GM19239 (cell line): ENCODE measurements at places on chromosomes 7 and 10.
A peak's percentile ranks its signal among the peaks of the same experiment; 100 is the strongest.

- no peak for DNase-seq
Observed at GRCh38 chr10:44662051-44662450, 249.1 kb upstream of the TMEM72 start.

DNA sequence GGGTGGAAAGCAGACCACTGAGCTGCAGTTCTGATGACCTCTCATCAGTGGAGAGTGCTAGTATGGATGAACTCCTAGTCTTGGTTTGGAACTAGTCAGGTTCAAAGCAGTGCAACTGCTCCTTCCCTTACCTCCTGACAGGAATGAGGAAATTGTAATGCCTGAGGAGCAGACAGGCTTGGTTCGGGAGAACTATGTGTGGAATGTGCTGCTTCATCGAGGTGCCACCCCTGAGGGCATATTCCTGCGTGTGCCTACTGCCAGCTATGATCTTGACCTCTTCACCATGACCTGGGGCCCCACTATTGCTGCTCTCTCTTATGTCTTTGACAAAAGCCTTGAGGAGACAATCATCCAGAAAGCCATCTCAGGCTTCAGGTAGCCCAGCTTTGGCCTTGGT lies 27.4 kb upstream of the NFKB2 start:
- DNase-seq = no peak

DNA sequence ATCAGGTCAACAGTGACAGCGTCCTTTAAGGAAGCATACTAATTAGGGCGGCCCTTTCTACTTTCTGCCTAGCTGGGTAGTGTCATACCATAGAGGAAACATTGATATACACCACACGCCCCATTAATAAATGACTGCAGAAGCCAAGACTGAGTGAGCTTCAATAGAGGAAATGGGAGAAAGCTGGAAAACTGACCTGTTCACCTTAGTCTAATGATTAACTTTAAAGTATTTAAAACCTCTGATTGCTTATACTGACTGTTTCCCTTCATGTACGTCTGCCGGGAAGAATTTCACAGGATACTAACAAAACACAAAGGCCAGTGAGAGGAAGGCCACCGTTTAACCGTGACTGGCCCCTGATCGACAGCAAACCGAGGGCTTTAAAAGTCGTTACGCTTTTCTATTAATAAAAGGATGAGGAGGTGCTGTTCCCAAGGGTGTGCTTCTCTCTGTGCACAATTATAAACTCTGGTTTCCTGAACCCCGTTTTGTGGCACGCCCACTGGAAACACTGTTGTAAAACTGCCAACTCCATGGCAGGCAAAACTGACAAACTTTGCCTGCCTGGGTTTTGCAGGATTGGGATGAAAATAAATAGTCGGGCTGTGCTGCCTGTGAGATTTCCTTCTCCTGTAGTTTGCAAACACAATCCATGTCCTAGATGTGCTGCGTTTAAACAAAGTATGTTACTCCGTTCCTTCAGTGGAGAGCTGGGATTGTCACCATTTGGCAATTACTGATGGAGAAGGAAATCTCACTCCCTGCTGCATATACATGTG lies 137.6 kb downstream of the NRP1 start:
- no peak for DNase-seq

DNA sequence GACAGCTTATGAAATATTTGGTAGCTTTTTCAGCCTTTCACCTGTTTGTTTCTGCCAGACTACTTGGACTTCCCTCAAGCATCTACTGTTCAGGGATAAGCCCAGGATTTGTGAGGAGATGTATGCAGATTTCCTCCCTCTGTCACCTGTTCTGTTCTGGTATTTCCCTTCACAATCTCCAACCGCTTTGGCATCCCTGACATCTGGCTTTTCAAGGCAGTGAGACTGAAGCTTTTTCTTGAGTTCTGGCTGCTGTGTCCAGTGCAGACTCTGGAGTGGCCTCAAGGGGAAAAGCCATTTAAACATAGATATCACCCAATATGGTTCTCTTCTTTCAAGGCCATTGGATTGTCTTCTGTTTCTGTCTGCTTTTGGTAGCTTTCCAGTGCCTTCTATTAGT lies 369.7 kb downstream of the LRMDA start:
- no peak for DNase-seq

- no peak for DNase-seq
Observed at GRCh38 chr10:76916536-76916935, 721.1 kb downstream of the KCNMA1 start.

DNA sequence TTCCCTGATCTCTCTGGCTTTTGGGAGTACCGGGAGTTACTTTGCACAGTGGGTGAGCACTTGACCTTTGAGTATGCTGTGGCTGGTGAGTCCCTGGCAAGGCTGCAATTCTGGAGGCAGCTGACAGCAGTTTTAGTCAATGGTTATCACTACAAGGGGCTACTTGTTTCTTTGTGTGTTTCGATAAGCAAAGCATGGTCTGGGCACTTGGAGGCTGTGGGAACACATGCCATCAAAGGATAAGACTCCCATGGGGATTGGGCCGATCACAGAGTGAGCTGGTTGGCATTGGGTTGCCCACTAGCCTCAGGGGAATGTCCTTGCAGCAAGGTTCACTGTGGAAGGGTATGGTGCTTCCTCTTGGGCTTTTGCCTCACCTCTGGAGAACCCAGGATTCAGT lies 208.2 kb downstream of the SNX13 start:
- no peak for DNase-seq

GRCh38 chr10:4101918-4102654 lies 317.1 kb upstream of the KLF6 start:
- no peak for DNase-seq

DNA sequence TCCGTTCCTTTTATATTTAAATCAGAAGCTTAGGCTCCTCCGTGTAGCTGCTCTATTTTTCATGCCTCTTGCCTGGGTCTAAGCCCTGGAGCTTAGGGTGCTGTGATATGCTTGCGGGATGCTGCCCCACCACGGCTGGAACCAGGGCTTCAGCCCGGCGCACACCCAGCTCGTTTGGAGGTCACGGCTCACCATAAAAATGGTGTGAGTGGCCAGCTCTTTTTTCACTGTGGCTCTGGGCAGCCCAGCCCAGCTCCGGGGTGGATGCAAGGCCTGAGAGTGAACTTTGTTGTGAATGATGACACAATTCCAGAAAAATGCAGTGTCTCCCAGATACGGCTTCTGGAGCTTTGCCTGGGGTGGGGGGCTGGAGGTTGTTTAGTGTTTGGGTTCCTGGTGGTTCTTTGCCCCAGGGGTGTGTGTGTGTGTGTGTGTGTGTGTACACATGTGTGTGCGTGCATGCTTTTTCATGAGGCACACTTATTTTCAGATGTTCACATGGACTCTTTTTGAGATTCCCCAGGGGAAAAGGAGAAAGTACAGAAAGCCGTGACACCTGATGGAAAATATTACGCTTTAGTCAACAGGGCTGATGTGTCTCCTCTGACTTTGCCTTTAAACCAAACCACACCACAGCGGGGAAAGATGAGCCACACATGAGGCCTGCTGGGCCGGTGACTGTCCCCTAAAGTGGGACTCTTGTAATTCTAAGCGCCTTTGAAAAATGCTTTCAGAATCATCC lies 46.2 kb downstream of the GRK5 start:
- no peak for DNase-seq

GRCh38 chr7:150685219-150686029 lies at the start of gene GIMAP2:
TSS of gene GIMAP2 (plus strand) at chr7:150685706. CDS start at chr7:150687060, 1,354 bp downstream.
- DNase-seq = peak; percentile 59

GRCh38 chr7:14229047-14229446 lies 239.6 kb upstream of the ETV1 start:
- DNase-seq = no peak

- DNase-seq = no peak
Observed at GRCh38 chr10:78921895-78922294, 146.9 kb upstream of the ZMIZ1 start.

GRCh38 chr10:12807096-12807755 lies 194.3 kb downstream of the CCDC3 start:
- no peak for DNase-seq

- no peak for DNase-seq
Observed at GRCh38 chr10:32851301-32851700, 106.7 kb downstream of the ITGB1 start.
